ENCODE measurements at places on chromosomes 6 and 20. TPM values are rescaled to one million over a fixed set of nuclear protein-coding genes. Genes with fewer than 3 reads are reported as not detected.

The CRISP2 gene
- total RNA-seq: not detected

The MUCL3 gene
- total RNA-seq: not detected

The PTK6 gene
- total RNA-seq: 0.57 TPM

The PHACTR1 gene
- 0.29 TPM for total RNA-seq

The SLC35F1 gene
- not detected for total RNA-seq

The SLC32A1 gene
- total RNA-seq: not detected

The RNF144B gene
- 0.91 TPM for total RNA-seq

The NMBR gene
- total RNA-seq: not detected

The EBF4 gene
- 4.0 TPM for total RNA-seq

The OPRL1 gene
- 0.32 TPM for total RNA-seq

The VGLL2 gene
- not detected for total RNA-seq

The GABRR1 gene
- total RNA-seq: not detected

The LZTS3 gene
- 4.2 TPM for total RNA-seq

The SLC17A9 gene
- total RNA-seq: 17.5 TPM

The PTPRK gene
- 3.2 TPM for total RNA-seq

The NXT1 gene
- total RNA-seq: 37.0 TPM

The C6orf141 gene
- 0.35 TPM for total RNA-seq

The SCRT2 gene
- total RNA-seq: not detected

The SRPK1 gene
- total RNA-seq: 102 TPM

The PKHD1 gene
- not detected for total RNA-seq

The TPD52L2 gene
- 31.3 TPM for total RNA-seq

The JPH2 gene
- total RNA-seq: 0.97 TPM

The ASIP gene
- total RNA-seq: not detected

The RBPJL gene
- total RNA-seq: not detected

The USP49 gene
- total RNA-seq: 8.3 TPM

The SMLR1 gene
- not detected for total RNA-seq

All from activated naive CD4-positive, alpha-beta T cell treated with anti-CD3 and anti-CD28 coated beads, Interleukin-2, amount 50 U/mL, for 72 hours (primary cell).